ENCODE measurements at places on chromosomes 6 and 20.

DNA sequence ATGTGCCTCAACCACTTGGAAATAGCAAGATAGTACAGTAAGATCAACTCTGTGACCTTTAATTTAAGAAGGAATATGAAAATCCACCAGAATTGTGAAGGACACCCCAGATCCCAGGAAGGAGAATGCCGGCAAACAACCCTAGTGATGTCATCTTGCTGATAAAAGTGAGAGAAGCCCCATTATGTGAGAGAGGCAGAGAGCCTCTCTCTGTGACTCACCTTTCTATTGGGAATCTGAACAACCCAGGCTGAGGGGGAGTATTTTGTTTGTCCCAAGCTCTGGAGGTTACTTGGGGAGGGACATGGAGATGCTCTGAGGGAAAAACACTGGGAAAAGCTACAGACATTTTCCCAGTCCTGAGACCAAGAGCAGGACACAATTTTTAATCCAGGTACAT, 188.3 kb upstream of the FERMT1 start:
- DNase-seq, result no peak

DNA sequence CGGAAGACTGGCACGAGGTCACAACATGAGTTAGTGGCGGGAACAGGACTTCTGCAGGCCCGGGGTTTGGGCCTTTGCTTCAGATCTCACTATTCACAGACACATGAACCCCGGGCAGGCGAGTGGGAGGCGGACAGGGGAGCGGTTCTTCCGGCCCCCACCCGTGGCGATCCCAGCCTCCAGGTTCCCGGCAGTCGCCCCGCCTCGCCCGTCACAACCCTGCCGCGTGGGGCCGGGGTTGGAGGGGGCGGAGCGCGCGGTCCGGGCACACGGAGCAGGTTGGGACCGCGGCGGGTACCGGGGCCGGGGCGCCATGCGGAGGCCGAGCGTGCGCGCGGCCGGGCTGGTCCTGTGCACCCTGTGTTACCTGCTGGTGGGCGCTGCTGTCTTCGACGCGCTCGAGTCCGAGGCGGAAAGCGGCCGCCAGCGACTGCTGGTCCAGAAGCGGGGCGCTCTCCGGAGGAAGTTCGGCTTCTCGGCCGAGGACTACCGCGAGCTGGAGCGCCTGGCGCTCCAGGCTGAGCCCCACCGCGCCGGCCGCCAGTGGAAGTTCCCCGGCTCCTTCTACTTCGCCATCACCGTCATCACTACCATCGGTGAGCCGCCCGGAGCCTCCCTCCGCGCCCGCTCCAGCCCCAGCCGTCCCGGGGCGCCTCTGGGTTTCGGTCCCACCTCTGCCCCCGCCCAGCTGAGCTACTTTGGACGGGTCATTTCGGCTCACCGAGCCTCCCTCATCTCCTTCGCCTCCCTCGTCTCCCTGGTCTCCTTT, at the start of gene KCNK15:
KCNK15 (plus strand) TSS at position 268 of the 769 bp plus-strand sequence; CDS start at position 314, 46 bp downstream.
- DNase-seq, result peak; percentile 31

GRCh38 chr20:20664795-20665589, 47.5 kb downstream of the RALGAPA2 start:
- peak; percentile 17 for DNase-seq

DNA sequence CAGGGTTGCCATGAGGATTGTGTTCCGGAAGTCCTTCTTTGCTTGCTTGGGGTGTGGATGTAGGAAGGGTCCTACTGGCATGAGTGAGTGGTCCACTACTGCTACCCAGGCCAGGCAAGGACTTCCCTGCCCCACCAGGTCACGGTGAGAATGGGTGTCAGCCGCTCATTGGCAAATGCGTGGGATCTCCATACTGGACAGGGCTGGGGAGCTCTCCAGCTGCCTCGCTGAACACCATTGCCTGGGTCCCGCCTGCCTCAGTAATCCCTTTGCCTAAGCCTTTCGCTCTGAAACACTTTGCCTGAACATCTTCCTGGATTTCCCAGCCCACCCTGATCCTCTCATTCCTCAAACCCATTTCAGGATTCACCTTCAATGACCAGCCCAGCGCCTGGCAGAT, 59.5 kb downstream of the CTCFL start:
- DNase-seq, result peak; percentile 47

GRCh38 chr20:6898928-6899327, 131.4 kb downstream of the BMP2 start:
- no peak for DNase-seq

DNA sequence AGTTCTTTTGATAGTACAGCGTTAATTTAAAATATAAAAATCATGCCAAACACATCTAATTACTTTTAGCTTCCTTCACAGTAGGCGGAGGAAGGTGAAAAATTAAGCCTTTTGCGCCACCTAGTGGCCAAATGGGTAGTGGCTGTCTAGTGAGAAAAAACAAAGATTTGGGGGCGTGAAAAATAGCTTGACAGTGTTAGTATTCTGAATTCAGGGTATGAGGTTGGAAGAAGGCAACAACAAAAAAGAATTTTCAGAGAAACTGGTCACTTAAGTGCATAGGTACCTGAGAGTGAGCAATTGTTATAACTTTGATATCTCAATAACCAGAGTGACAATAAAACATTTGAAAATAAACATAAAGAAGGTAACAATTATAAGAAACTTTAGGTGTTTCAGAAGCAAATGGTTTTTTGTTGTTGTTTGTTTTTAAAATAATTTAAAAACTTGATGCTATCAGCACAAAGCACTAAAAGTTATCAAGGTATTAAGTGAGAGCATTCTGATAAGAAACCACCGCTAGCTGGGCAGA, 14.3 kb downstream of the PSMB9 start:
- DNase-seq, result peak; percentile 82

DNA sequence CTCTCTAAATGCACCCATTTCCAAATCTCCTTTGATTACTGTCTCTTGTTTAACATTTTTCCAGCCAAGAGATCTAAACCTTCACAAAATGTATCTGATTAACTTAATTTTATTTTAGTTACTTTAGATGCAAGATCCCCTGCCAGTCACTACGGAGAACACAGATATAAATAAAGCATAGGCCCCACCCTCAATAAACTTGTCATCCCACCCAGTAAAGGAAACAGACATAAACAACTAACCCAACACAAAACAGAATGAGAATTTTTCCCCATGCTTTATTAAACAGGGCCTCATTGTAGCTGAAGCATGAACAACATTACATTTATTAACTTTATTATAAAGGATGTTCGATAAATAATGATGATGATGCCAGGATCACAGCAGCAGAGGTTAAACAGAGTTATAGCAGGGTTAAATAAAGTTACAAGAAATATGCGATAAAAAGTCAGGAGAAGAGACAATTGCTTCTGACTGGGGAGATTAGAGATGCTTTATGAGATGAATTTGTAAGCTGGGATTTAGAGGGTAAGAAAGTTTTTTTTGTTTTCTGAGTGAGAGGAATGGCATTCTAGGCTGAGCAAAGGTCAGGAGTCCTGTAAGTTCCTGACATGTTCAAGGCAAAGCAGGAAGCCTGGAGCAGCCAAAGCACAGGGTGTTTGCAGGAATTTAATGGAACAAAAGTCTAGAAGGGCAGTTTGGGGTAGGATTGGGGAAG, 41.1 kb downstream of the TFAP2A start:
- no peak for DNase-seq

GRCh38 chr20:58614984-58615760, 35.9 kb upstream of the STX16 start:
- DNase-seq, result no peak

DNA sequence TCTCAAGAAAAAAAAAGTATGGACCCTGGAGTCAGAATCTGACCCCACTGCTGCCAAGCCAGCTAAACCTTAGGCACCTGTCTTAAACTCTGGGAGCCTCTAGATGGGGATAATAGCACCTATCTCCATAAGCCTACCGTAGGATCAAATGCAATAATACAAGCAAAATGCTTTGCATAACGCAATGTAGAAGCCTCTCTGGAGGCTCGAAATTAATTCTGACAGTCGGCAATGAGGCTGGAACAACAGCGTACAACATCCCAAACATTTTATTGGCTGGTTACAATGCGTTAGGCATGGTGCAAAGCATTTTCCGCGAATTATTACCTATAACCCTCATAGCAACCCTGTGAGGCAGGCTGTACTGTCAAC, 521 bp downstream of the CDK5RAP1 start:
- no peak for DNase-seq

DNA sequence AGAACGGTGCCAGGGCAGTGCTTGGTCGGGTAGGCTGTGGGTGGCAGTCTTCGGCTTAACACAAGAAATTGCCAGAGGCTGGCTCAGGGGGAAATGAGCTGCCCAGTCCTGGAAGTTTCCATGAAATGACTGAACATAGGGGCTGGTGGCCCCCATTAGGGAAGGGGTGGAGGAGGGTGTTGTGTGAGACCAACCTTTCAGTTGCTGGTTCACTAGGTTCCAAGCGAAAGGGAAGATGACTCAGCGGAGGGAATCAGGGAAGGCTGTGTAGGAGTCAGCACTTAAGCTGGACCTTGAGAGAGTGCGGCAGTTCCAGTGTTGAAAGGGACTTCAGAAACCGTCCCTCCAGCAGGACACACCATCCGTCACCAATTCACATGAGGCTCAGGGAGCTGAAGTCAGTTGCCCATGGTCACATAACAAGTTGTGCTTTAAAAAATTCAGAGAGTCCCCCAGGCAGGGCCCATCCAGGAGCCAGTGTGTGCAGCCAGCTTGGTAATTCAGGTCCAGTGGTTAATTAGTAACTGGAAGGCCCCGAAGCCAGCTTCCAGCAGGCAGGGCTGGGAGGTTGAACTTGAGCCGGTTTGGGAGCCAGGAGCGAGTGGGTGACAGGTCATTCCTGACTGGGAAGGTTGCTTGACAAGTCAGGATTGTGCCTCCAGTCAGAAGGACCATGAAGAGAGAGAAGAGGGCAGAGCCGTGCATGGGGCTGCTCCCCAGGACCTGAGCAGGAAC, at the start of gene SGK2:
SGK2 (plus strand) TSS at position 616 of the 735 bp plus-strand sequence. CDS start 7,469 bp downstream, outside the sequence.
- no peak for DNase-seq

GRCh38 chr6:52610011-52610410, 33.2 kb upstream of the TRAM2 start:
- no peak for DNase-seq

- peak; percentile 32 for DNase-seq
Measured at GRCh38 chr6:70151616-70152015, 151.3 kb downstream of the COL9A1 start.

DNA sequence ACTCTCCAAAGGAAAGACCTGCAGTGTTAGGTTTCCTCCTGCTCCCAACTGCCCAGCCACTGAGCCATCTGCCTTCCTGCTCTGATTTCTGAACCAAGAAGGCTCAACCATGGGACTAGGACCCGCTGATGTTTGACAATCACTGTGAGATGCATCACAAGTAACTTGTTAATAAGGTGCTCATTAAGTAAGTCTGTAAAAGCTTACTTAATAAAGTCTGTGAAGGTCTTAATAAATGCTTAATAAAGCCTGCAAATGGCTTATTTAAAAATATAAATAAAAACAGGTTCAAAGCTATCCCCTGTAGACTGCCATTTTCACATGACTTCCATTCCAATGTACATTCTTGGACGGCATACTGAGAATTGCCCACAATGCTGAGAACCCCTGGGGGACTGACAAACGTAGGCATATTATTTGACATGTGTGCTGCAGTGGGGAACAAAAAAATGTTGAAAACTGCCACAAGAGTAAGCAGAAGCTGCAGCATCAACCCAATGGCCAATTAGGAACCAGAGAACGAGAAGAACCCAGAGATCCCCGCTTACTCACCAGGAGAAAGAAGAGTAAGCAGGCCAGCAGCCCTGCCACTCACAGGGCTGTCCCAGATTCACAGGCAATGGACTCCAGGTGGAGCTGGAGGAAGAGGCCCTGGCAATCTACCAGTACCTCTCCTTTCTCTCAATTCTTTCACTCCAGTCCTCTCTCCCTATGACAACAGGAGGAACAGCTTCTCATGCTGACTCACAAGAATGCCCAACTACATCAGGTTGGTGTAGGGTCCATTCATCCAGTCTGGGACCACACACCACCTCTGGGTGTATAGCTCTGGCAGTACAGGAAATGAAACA, 19.5 kb downstream of the KIF13A start:
- no peak for DNase-seq

- DNase-seq, result no peak
Measured at GRCh38 chr20:4656491-4656890, 65.2 kb upstream of the PRND start.

DNA sequence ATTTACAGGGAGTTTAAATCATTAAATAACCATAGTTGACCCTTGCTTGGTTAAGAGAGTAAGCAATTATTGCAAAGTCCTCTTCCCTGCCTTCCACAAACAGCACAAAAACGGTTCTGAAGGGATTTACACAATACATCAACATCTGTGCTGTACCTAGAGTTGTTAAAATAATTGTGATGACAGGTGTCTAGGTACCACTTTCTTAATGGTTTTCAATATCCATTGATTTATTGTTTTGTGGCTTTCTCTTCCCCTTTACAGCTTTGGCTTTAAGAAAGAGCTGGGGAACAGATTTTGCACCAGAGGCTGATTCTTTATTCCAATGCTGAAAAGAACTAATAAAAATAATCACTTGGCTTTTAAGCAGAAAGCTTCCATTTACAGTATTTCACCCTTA, 598 bp upstream of the SOX4 start:
- no peak for DNase-seq

- no peak for DNase-seq
Measured at GRCh38 chr20:50227506-50227905, 36.9 kb downstream of the CEBPB start.

DNA sequence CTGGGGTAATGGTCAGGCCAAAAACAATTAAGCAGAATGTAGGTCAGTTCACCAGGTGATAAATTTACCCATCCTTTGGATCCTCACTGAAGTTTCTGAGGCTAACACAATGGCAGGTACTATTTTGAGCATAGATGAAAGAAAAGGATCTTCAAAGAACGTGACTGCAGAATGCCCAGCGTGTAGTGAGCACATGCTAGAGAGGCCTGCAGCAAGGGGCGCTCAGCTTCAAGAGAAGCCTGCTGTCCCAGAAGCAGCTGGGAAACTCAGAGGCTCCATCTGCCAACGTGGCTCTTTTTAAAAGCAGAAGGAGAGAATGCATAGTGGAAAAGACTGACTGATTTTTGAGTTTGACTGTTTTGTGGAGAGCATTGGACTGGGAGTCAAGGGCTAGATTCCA, 57.4 kb downstream of the CD83 start:
- no peak for DNase-seq

DNA sequence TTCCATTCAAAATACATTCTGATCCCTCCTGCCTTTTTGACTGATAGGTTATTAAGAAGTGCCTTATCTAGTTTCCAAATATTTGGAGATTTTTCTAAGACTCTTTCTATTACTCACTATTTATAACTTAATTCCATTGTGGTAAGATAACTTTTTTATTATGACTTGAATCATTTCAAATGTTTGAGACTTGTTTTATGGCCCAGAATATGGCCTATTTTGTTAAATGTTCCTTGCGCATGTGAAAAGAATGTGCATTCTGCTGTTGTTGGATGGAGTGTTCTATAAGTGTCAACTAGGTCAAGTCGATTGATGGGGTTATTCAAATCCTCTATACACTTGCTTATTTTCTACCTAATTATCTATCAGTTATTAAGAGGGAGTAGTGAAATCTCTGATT, 13.1 kb upstream of the TCP11 start:
- no peak for DNase-seq

DNA sequence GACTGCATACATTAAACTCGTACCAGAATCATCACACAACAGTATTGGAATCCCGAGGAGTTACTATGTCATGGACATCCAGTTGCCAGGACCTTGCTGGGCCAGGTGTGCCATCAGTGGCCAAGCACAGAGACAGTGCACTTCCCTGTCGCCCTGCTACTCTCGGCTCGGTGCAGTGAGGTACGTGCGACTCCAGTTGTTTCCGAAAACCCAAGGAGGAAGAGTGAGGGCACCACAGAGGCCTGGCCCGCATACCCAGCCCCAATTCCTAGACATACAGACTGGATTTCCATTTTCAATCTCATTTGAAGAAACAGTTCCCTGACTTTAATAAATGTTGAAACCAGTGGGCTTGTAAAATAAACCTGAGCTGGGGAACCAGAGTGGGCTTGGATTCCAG, 62.5 kb upstream of the AFDN start:
- DNase-seq, result no peak
